ENCODE measurements at places on chromosomes 2 and 18.
A peak's percentile ranks its signal among the peaks of the same experiment; 100 is the strongest.

DNA sequence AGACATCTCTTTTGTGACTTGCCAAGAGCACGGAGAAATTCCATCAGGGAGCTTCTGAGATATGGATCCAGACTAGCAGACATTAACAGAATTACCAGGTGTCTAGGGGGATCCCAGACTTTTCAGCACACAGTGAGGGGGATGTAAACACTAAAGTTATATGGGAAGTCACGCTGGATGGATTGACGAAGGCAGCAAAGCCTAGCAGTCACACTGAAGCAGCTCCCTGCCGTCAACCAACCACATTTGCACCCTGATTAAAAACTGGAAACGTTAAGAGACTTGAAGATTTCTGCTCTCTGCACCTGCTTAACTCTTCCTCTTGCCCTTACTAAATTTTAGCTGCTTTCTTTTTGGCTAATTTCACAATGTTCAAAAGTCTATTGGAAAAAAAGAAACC, 62.5 kb upstream of the BCL2L11 start:
- no peak for DNase-seq

DNA sequence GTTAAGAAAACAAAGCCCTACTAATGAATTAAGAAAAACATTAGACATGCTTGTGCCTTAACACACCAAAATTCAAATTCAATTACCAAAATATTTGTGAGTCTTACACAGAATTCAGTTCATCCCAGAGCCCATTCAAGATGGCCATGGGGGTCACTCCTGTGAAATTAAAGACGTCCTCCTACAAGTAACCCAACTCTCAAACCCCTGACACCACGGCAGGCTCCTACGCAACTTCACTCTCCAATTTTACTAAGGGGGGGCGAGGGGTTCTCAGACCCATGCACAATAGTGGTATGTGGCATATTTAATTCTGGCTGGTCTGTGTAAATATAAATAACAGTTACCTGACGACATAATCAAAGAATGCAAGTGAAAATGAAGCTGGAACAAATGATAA, 5.0 kb downstream of the ZNF516 start:
- DNase-seq = no peak

GRCh38 chr2:132697556-132698205, 27.7 kb upstream of the LYPD1 start:
- DNase-seq = no peak

DNA sequence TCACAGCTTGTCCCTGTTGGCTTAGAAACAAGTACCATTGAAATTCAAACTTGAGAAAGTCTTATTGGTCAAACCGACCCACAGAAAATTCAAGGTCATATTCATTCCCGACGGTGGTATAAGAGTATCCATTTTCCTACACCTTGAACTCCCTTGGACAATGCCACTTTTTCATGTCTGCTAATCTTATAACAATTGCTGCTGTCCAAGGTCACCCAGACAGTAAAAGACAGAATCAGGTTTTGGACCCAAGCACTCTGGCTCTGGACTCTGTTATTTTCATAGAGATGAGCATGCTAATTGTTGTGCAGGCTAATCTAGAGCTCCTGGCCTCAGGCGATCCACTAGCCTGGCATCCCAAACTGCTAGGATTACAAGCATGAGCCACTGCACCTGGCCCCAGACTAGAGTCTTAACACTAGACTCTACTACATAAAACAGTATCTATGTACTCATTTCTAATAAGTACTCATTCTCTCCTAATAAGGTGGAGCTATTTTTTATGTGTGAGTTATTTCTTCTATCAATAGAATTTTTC, 57.8 kb downstream of the C2orf76 start:
- no peak for DNase-seq

- peak; percentile 2 for DNase-seq
Measured at GRCh38 chr2:17643031-17643615, 102.6 kb downstream of the VSNL1 start.

GRCh38 chr2:207635468-207636200, 10.4 kb upstream of the METTL21A start:
- DNase-seq = no peak

DNA sequence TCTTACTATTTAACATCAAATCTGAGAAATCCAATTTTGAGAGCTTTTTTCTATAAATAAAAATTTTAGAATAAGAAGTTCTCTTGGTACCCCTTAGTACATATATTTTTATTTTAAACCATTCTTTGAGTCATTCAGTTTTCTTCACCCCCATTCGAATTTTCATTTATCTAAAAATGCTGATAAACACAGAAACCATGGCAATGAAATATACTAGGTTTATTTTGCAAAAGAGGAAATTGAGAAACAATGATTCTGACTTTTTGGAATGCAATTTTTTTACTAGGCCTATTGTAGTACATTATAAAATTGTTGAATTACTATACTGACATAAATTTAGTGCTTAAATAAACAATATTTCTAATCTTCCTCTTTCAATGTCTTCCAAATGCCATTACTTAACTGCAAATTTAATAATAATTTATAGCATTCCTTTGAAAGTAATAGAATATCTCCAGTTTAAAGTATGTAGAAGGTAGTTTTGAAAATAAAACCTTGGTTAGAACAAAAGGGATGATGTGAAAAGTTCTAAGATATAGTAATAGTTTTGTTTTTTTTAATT, 46.3 kb downstream of the TANK start:
- DNase-seq = no peak

GRCh38 chr2:138577066-138577465, 75.5 kb downstream of the SPOPL start:
- no peak for DNase-seq

DNA sequence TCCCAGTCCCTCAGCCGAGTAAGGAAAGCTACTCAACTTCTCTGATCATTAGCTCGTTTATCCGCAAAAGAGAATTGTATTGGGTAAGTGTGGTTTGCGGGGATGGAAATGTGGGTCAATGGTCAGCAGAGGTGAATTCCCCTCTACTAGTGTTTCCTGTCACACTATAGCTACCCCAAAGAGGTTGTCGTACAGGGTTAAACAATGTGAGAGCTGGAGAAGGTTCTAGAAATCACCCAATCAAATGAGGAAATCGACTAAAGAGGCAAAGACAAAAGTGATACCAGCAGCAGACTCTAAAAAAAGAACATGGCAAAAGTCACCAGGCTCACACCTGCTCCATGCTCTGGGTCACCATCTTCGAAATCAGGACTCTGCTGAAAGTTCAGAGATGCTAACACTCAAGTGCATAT, 144.7 kb upstream of the ITGA4 start:
- no peak for DNase-seq

GRCh38 chr2:15939854-15940660, at the start of gene MYCN:
TSS of gene MYCN (plus strand) at chr2:15940550. CDS start at chr2:15942065, 1,515 bp downstream.
- DNase-seq = peak; percentile 23

DNA sequence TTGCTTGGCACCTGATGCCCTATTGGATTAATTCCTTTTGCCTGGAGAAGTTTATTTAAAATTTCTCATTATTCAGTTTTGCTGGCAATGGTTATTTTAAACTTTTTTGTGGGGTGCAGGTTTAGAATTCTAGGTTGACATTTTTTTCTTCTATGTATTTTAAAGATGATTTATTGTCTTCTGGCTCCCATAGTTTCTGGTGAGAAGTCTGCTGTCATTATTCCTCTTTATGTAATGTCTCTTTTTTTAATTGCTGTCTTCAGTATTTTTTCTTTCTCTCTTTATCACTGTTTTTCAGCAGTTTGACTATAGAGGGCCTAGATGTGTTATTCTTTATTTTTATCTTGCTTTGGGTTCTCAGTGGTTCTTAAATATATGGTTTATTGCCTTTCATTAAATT, 182.2 kb upstream of the STON1 start:
- DNase-seq = no peak

- no peak for DNase-seq
Measured at GRCh38 chr18:52546686-52547346, 206.8 kb downstream of the DCC start.

DNA sequence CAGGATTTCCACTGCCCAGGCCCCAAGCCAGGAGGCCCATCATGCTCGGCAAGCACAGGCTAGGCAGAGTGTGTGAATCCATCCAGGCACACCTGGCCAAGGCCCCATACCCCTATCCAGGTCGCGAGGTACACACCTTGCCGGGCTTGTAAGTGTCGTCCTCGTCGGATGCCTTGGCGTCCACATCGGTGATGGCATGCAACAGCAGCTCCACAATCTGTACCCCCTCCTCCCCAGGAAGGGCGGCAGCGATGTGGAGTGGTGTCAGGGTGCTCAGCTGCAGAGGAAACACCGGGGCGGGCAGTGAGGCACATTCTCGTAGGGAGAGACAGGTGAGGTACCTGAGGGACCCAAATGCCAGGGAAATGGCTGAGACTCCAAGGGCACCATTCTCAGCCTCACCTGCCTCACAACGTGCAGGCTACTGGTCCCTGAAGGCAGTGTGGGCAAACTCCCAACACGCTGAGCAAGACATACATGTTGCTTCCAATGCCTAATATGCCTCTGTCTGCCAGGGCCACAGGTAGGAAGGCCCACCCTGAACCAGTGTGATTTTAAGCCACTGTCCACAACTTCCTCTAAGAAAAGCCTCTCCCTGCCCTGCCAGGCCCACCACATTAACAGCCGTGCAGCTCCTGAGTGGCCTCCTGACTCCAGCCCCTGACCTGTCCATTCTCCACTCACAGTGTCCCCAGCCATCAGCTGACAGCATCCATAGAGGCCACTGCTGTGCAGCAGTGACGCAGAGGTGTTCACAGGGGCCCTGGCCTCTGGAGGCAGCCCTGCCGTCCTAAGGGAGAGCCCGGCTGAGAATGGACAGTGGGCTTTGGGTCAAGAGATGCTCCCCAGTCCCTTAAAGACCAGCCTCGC, 44.9 kb downstream of the ANKMY1 start:
- DNase-seq = no peak

DNA sequence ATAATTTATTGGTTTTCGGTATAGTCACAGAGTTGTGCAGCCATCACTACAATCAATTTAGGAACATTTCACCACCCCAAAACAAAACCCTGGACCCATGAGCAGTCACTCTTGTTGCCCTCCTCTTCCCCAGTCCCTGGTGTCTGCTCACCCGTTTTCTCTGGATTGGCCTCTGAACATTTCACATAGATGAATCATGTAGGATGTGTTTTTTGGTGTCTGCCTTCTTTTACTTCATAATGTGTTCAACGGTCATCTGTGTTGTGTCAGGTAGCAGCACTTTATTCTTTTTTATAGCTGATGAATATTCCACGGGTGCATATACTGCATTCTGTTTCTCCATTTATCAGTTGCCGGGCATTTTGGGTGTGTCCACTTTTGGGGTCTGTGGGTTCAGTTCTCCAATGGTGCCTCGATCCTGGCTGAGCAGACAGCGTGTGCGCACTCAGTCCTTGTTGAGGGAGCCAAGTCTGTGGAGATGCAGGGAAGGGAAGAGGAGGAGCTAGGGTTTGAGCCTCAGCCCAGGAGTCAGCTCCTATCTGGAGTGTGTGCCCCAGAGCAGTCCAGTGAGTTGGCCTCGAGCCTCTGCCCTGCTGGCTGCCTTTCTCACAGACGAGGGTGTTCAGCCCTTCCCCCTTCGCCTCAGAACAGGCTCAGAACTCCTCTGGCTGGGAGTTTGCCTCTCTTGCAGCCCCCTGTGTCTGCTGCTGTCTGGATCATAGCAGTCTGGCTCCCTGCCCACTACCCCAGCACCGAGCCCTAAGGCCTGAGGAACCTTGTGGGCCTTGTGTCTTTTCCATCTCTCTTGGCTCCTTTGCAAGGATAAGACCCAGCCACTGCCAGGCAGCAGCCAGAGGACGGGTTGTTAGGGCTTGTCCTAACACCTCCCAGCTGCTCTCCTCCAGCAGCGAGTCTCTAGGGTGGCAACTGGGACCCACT, 18.0 kb downstream of the C2orf74 start:
- no peak for DNase-seq

GRCh38 chr2:155372969-155373368, 674.5 kb downstream of the KCNJ3 start:
- DNase-seq = no peak

DNA sequence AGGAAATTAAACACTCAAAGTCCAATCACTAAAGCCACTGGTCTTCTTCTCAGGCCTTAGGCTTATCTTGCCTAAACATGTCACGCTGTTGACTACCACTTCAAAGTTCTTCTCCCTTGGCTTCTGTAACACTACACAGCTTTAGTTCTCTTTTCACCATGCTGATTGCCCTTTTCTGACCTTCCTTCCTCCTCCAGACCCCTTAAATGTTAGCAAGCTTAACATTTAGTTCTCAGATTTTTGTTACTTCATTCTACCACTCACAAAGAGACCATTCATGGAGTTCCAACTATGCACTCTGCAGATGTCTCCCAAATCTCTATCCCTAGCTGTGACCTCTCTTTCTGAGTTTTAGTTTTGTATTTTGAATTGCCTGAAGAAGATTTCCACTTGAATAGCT, 64.4 kb downstream of the TTC21B start:
- DNase-seq = no peak

DNA sequence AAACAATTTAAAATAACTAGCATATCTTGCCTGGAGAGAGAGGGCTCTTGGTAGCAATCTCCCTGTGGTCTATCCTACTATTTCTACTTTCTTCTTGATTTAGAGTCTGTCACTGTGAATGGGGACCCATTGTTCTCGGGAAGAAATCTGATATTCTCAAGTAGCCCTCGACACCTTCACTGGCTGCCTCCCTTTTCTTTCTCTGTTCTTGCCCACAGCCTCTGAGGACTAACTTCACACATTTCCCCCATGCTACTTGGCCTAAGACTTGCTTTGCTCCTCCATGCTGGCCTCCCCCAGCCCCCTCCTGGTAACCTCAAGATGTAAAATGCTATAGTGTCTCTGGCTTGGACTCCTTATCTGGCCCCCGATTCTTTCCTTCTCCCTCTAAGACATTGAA, 58.8 kb upstream of the NT5C1B start:
- DNase-seq = no peak

DNA sequence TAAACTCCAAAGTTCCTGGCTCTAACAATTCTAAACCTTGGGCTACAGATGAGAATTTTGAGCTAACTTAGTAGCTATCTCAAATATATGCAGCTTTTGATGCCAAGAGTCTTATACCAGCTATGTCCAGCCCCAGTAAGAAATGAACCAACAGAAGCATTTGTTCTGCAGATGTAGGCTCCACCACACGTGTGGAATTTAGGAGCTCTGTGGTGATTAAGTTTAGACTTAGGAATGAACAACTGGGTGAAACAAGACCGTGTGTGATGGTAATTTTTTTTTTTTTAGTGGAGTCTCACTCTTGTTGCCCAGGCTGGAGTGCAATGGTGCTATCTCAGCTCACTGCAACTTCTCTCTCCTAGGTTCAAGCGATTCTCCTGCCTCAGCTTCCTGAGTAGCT, 179.7 kb downstream of the ANKRD30B start:
- DNase-seq = no peak

- no peak for DNase-seq
Measured at GRCh38 chr2:241020629-241021190, 22.3 kb downstream of the SNED1 start.

GRCh38 chr2:239790313-239790712, 234.8 kb downstream of the NDUFA10 start:
- DNase-seq = no peak

DNA sequence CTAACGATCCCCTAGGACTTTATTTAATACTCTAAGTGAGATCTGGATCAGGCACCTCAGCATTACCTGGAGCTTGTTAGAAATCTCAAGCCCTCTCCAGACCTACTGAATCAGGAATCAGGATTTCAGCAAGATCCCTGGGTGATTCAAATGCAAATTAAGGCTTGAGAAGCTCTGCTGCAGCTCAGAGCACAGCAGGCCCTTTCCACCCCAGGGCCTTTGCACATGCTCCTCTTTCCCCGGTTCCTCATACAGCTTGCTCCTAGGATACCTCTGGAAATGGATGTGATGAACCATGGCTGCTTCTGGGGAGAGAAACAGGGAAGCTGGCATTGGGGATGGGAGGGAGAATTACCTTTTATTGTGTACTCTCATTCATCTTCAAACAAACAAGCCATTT, 40.3 kb upstream of the MGAT4A start:
- DNase-seq = no peak
